ENCODE measurements at places on chromosomes 11 and 22.

- no peak for DNase-seq
These were observed 255.1 kb upstream of the B3GAT1 start for GRCh38 chr11:134667175-134667500.

DNA sequence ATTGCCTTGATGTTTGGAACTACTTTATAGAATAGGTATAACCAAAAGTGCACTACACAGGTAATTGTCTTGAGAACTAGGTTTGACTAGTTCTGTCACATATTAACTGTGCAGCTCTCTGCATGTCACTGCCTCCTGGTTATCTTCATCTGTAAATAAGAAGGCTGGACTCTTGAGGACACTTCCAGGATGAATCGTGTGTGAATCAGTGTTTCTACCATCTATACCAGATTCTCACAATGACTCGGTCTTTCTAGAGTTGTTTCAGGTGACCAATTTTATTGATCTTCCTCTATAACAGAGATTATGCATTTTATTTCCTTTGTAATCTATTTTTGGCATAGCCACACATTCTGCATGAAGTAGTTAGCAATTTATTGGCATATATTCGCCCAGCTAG is 1181.0 kb upstream of the TENM4 start:
- DNase-seq: no peak

GRCh38 chr11:111559800-111560464 is 19.4 kb downstream of the LAYN start:
- DNase-seq: no peak

DNA sequence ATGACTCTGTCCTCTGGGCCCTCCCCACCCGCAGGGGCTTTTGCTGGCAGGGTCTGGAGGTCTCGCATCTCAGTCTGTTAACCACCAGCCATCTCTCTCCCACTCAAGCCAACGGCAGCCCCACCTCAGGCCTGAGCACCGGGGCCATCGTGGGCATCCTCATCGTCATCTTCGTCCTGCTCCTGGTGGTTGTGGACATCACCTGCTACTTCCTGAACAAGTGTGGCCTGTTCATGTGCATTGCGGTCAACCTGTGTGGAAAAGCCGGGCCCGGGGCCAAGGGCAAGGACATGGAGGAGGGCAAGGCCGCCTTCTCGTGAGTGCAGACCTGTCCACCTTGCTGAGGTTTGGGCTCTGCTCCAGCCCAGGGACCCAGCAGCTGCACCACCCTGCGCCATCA is 44.3 kb upstream of the TTC12 start:
- DNase-seq: no peak

GRCh38 chr22:34567367-34567766 is 498.6 kb upstream of the ISX start:
- DNase-seq: no peak

DNA sequence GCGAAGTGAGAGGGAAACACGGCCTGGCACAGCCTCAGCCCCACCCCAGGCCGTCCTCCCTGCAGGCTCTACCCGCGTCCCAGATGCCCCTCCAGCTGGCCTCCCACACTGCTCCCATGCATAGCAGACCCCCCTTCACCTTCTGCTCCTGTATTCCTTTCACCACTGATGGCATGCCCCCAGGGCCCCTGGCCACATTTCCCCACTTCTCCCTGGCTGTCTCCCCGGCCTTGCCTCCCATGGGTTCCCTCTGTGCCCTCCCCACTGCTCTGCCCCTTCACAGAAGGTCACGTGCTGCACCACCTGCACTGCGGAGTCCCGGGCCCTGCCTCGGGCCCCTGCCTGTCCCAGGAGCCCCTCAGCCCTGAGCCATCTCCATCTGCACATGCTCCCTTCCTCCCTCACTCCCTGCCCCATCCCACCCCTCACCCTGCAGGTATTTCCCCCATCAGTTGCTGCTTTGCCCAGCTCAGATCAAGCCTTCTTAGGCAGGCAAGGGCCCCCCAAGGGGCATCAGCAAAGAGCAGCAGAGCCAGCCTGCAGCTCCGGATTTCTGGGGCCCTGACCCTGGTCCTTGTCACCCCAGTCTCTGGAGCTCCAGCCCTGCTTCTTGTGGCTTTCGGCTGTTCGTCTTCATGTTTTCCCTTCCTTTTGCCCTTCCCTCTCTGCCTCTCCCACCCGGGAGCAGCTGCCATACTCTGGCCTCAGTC is 46.4 kb downstream of the GAB4 start:
- no peak for DNase-seq

DNA sequence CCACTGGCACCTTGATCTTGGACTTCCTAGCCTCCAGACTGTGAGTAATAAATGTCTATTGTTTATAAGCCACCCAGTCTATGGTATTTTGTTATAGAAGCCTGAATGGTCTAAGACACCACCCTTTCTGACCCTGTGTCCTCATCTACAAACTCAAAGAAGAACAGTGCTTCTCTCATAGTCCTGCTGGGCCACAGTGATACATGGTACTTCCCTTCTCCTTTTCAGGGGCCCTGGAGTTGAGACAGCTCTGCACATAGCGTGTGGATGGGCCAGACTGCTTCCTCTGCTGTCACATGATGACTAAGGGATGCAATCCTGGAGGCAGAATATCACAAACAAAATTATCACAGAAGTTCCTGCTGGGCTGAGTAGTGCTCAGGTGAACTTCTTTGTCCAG is 5.0 kb downstream of the KCNJ11 start:
- DNase-seq: no peak

- peak; percentile 49 for DNase-seq
These were observed 71.2 kb upstream of the TP53AIP1 start for GRCh38 chr11:129013737-129014475.

GRCh38 chr11:93984936-93985335 is 36.2 kb upstream of the HEPHL1 start:
- DNase-seq: no peak

GRCh38 chr11:120500414-120501071 is 11.0 kb upstream of the GRIK4 start:
- DNase-seq: no peak

GRCh38 chr11:69003866-69004367 is 9.1 kb downstream of the MRGPRF start:
- no peak for DNase-seq

GRCh38 chr11:47791774-47792430 is 24.8 kb upstream of the FNBP4 start:
- DNase-seq: no peak

DNA sequence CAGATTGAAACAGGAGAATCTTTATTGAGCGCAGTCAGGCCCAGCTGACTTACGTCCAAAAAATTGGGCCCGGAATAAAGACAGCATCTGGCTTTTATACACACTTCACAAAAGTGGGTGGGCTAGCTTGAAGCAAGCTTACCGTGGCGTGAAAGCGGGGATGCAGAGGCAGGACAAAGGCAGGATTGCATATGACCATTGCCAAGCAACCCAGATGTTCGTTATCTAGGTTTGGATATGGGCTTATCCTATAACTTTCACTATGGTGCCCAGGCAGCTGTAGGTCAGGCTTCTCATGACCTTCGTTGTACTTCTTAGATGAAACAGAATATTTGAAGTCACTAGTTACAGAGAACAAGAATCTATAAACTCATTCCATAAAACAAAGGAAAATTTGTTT is 1575.6 kb upstream of the RAG2 start:
- no peak for DNase-seq

GRCh38 chr11:38423042-38423441 is 1825.0 kb upstream of the RAG2 start:
- no peak for DNase-seq

DNA sequence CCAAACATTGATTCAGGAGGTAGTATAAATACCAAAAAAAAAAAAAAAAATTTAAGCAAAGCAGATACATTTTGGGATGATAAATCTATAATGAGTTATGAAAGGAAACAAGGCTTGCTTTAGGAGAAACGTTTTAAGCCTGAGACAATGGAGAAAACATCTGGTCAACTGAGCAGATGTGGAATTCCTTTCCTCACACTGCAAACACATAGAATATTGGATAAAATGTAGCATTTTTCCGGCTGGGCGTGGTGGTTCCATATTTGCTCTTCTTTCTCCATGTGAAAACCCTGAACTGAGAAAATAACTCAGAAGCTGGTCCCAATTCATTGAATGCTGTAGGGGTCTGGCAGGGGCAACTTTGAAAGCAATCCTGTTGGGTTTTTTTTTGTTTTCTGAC is 33.9 kb downstream of the ENDOD1 start:
- no peak for DNase-seq

DNA sequence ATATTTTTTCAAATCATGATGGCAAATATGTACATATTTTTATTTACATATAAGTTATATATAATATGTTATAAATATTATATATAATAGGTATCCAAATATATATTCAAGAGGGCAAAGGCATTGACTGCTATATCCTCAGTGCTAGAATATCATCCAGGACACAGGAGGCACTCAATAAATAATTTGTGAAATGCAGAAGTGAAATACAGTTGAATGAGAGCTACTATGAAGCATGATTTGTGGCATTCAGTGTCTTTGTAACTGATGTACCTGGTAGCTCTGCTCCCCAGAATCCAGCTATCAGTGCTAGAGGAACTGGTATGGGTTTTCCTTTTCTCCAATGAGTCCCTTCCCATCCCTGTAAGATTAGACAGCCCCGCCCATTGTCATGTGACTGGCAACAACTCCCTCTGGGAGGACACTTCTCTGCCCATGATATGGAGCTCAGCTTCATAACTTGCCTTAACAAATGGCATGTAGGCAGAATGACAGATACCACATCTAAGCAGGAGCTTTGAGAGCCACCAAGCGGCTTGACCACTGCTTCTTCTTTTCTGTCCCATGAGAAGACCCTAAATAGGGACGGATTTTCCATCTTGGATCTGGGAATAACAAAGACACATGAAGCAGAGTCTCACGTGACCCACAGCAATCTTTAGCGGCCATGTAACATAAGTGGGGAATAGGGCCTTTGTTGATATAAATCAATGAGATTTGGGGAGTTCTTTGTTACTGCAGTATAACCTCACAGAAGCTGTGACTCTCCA is 10.2 kb upstream of the CD82 start:
- DNase-seq: no peak
